ENCODE measurements at places on chromosomes 16 and 17.

- DNase-seq: no peak
Measured at GRCh38 chr17:68612209-68612922, 11.2 kb upstream of the FAM20A start.

- no peak for DNase-seq
Measured at GRCh38 chr16:52546291-52547003, 496 bp downstream of the TOX3 start.

- no peak for DNase-seq
Measured at GRCh38 chr17:79203016-79203415, 128.4 kb downstream of the ENGASE start.

DNA sequence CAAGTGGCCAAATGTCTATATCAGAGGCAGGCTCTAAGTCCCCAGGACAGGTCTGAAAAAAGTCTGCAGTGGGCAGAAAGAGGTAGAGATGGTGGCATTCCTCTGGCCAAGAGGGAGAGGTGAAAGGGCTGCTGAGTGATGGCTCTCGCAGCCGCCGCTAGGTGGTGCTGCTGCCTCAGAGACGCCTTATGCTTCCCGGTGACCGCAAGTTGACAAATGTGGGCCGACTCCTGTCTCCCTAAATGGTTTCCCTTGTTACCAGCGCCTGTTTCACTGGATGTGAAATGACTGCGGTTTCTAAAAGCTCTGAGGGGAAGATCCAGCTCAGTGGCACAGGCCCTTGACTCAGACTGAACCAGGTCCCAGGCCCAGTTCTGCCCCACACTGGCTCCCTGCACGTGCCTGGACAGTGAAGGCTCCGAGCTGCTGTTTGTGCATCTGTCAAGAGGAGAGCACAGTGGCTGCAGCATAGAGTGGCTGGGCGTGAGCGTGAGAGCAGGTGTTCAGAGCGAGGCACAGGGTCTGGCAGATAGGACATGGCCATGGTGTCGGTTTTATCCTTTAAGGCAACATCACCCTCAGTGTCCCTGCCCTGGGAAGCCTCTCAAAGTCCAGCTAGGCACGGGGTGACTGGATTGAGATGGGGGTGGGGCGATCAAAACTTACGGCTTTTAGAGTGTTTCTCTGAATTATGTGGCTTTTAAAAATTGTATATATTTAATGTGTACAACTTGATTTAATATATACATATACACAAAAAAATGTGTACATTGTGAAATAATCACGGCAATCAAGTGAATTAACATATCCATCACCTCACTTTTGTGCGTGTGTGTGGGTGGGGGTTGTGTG, 19.9 kb downstream of the CLEC16A start:
- DNase-seq: peak; percentile 76

DNA sequence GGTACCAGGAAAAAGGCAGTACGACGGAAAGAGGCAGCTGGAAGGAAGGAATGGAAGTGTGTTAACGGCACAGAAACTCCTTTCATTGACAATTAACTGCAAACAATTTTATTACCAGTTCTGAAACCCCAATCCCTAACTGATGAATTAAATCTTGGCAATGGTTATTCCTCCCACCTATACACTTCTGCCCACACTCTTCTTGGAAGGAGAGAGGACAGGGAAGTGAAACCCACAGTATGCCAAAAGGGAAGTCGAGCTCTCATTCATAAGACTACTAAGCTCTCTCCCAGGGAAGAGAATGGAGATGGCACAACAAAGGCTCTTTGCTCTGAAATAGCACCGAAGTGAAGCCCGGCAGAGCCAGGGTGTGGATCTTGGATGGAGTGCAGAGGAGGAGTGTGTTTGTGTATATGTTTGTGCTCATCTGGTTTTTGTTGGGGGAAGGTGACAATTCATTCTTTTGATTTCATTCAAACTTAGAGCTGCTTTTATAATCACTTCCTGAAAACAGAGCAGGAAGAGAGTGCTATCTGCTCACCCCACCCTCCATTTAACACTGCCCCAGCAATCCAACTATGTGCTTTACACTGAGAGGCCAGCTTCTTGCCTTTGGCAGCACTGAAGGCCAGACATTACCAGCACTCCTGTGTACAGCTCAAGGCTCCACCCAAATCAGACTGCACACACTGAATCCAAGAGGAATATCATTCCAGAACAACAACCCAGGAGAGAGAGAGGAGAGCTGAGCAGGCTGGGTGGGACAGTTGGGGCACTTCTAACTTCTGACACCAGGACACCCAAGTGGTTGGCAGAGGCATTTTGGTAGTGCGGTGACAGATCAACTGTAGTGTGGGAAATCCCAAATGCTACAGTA, 68.7 kb downstream of the HIC1 start:
- peak; percentile 12 for DNase-seq

- DNase-seq: no peak
Measured at GRCh38 chr16:49928176-49929041, 72.5 kb upstream of the ZNF423 start.

DNA sequence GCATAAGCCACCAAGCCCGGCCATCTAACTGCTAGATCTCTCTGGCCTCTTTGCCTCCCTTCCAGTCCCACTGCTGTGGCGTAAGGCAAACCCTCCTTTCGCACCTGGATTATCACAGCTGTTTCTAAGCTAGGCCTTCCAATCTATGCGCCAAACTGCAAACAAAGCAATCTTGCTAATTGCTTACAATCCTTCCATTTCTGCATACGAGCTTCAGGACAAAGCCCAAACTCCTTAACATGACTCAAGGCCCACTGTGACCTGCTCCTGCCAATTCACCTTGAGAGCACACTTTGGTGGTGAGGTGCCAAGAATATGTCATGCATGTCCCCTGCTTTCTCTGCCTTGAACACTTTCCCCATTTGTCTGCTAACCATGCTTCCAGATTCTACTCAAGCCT, 6.0 kb upstream of the ARL5C start:
- DNase-seq: no peak

DNA sequence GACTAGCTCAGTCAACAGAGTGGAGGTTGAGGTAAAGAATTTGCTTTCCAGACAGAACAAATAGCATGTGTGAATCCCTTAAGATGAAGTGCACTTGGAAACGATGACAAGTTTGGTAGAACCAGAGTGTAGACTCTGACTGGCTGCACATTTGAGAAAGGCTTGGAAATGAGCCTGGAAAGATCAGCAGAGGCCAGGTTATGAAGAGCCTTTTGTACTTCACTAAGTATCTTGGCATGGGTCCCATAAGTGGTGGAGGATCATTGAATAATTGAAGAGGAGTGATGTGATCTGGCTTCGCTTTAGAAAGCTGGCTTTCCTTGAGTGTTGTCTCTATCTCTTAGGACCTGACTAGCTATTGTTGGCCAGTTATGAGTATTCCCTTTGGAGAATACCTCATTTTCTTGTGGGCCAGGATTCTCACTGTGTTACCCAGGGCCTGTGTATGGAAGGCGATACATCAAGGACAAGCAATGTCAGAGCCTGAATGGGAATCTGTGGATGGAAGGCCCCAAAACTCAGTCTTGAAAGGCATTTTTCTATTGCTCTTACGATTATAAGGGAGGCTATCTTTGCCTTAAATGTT, 329.8 kb downstream of the UTP18 start:
- no peak for DNase-seq

GRCh38 chr17:66633317-66633965, 201.5 kb upstream of the CACNG5 start:
- peak; percentile 59 for DNase-seq

DNA sequence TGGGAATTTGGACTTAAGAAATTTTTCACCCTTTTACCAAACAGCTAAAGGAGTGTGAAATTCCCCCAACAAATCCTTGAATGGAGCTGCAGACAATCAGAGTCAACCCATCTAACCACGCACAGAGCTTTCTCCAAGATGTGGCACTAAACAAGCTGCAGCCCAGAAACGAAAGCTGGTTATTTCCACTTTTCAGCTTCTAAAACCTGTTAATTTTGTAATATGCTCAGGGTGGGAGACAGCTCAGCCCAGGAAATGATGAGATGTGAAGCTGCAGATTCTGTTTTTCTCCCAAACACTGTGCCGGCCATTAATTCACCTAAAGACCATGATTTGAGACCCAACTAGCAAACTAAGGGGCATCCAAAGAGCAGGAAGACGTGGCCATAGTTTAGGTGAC, 33.2 kb upstream of the ABR start:
- DNase-seq: no peak

- DNase-seq: no peak
Measured at GRCh38 chr16:84143784-84144199, 1.2 kb downstream of the HSDL1 start.

GRCh38 chr16:48117217-48118105, 38.3 kb downstream of the ABCC12 start:
- DNase-seq: peak; percentile 24

DNA sequence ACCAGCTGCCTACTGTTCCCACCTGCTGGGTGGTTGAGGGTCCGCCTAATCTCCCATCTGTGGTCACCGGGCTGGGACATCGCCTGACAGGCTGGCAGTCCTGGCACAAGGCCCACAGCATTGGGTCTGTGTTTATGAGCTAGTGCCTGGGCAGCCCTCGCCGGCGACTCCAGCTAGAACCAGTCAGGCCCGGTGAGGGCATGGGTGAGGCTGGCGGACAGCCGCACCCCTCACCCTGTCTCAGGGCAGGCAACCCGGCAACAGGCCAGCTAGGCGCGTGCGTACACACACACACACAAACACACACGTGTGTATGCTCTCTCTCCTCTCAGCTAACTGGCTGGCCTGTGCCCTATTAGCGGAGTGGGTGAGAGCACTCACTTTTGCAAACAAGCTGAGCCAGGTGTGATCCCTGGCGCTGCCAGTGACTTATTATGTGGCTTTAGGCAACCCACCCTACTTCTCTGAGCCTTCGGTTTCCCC, 10.4 kb downstream of the HSD11B2 start:
- no peak for DNase-seq

DNA sequence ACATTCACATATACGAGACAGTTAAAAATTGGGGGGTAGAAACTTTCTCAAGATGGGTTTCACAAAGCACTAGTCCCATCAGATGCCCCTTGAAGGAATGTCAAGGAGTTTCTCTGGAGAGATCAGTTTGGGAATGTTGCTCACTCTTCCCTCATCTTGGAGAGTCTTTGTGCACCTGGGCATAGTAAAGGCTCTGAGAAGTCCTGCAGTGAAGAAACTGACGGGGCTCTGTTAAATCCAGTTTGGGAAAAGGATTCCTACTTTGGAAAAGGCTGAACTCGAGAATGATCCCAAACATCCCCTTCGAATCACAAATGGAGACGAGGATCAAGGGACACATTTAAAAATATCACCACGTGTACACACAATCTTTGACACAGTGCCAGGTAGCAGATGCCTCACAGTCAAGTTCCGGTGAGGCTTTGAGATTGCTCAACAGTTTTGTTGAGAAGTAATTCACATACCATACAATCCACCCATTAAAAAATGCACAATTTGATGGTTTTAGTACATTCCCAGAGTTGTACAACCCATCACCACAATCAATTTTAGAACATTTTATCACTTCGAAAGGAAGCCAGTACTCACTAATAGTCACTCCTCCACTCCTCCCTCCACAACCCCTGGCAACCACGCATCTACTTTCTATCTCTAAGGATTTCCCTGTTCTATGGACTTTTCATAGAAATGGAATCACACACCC, 203.4 kb upstream of the FOXF1 start:
- peak; percentile 92 for DNase-seq

DNA sequence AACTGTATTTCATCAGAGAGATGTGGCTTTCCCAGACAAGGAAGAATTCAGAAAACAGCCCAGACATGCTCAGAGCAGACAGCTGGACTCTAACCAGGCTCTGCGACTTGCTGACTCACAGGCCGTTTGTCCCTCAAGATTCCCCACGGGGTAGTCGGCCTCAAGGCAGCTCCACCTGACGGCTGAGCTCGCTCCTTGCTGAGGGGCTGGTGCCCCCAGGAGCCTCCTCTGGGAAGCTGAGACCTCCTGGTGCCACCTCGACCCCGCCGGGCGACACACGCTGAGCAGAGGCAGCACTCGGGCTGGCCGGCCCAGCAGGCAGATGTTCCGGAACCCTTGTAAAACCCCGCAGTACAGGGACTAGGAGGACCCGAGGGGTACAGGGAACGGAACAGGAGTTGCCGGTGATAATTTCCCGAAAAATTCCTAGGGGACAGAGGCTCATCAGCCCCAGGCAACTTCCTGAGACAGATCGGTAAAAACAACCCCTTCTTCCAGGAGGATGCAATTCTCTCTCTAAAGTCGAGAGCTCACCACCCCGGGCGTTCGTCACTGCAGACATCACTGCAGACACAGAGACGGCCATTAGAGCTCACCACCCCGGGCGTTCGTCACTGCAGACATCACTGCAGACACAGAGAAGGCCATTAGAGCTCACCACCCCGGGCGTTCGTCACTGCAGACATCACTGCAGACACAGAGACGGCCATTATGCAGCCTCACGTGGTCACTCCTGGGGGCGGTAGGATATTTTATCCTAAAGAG, 19.9 kb downstream of the RPH3AL start:
- no peak for DNase-seq

- DNase-seq: peak; percentile 75
Measured at GRCh38 chr17:73068322-73069153, 23.9 kb downstream of the SLC39A11 start.

GRCh38 chr17:68646626-68647526, 45.7 kb upstream of the FAM20A start:
- peak; percentile 8 for DNase-seq

DNA sequence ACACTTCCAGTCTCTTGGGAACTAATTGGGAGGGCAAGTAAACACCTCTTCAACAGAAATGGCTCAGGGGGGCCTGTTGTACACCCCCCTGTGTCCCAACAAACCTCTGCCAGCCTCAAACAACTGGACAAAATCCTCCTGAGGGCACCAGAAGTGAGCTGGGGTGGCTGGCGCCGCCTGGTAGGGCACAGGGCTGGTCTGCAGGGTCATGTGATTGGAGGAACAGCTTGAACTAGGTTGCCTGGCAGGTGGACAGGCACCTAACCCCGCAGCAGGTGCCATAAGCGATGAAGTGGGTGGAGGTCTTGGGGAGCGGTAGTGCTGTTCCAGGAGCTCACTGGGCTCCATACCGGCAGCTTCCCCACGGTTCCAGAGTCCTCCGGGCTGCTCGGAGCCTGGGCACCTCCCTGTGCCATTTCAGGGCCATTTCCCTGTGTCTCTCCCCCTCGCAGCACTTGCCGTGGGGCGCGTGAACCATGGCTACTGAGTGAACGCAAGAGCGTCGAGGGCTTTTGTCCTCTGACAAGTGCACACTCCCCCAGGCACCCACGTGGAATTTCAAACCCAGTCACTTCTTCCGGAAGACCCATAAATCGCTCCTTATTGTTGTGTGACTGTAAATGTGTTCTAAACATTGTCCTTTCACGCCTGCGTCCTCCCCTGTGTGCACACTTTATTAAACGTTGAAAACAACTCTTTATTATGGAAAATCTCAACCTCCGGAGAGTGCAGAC, 101.5 kb downstream of the SEC14L1 start:
- no peak for DNase-seq

DNA sequence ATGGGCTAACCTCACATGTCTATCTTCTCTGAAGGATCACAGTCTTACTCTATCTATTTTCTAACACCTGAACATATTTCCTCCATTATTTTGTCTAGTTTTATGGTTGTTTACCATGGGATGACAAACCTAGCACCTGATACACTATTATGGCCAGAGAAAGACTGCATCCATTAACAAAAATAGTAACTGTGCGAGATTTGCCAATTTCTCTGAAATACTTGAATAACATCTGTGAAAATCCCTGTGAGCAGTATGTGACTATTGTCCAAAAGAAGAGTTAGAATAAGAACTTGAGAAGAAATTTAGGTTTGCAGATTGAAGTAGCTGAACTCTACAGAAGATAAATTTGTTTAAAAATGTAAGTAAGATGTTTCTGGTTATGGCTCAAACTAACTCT, 142.0 kb upstream of the CDH11 start:
- no peak for DNase-seq
